ENCODE measurements at places on chromosomes 16 and 17. TPM values are rescaled to one million over a fixed set of nuclear protein-coding genes. Genes with fewer than 3 reads are reported as not detected.

- DNase-seq = peak; percentile 84
Measured at GRCh38 chr16:53503991-53504663, 1.1 kb upstream of the AKTIP start.

PKMYT1 gene
- 2.4 TPM for total RNA-seq

DNA sequence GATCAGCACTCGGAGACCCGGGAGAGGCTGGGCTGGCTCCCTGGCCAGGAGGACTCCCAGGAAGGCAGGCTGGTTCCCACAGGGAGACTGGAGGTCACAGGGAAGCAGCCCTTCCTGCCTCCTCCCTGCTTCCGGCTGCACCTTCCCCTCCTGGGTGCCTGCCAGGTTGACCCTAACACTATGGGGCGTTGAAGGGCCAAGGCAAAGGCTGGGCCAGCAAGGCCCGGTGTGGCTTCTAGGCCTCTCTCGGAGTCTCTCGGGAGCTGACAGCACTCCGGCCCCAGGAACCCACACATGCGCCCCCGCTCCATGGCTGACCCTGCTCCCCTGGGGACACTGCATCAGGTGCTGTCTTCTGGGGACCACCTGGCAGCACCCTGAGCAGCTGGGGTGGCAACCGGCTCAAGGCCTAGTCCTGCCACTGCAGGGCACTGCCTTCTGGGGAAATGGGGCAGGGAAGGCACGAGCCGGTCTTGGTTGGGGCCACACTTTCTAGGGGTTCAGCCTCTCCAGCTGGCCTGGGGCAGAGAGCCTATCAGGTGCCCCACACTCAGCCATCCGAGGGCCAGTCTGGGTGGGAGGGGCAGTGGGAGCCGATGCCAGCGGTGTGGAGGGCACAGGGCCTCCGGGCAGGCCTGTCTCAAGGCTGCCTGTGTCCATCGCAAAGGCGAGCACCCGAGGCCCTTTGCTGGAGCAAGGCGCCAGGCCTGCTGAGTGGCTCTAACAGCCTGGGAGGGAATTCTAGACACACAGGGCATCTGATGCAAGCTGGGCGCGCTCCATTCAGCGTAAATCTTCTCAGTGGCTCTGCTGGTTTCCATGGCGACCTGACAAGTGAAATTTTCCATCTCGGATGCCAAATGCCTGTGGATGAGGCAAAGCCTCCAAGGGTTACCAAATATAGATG is 5.6 kb upstream of the MTSS2 start:
- DNase-seq = peak; percentile 95

IRX5 gene
- 0.91 TPM for total RNA-seq

- no peak for DNase-seq
Measured at GRCh38 chr16:752007-752312, 8.6 kb upstream of the MSLN start.

DNA sequence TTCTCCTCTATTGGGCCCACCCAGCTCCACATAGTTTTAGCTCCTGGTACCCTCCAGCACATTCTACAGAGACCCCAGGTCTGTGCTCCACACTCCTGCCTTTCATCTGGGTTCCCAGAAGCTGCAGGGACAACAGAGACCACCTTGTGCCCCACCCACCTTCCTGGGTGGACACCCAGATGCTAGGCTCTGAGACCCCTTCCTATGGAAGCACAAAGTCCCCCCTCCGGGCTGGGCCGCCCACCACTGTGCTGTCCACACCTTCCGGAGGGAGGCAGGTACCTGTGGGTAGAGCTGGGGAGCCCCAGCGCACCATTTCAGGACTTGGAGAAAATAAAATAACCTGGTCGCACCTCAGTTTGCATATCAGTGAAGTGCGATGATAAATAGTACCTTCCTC is 224.9 kb upstream of the FOXF1 start:
- no peak for DNase-seq

GRCh38 chr16:54072237-54072636 is 214.3 kb downstream of the IRX3 start:
- DNase-seq = no peak

PMFBP1 gene
- 1.0 TPM for total RNA-seq

GRCh38 chr16:87780385-87780989 is 14.7 kb upstream of the KLHDC4 start:
- DNase-seq = peak; percentile 83

Data from aorta (tissue), 5 donors.